Nephron progenitor cell (in vitro differentiated cells): ENCODE measurements at places on chromosomes 1 and 21.

DNA sequence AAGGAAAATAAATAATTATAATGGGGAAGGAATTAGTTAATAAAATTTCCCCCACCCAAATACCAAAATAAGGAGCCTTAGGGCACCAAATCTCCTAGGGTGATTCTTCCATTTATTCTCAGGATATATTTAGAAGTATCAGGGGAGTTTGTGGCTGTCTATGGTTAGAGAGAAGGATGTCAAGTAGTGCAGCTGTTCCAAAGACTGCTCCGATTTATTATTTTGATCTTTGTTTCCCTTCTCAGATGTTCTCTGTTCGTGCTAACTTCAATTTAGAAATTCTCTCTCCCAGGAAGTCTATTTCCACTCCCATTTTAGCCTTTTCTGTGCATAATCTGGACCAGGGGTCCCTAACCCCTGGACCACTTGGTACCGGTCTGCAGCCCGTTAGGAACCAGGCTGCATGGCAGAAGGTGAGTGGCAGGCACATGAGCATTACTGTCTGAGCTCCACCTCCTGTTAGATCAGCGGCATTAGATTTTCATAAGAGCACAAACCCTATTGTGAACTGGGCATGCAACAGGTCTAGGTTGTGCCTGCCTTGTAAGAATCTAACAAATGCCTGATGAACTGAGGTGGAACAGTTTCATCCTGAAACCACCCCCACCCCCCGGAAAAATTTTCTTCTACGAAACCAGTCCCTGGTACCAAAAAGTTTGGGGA is 9.3 kb upstream of the MAST2 start:
- DNase-seq, result no peak

DNA sequence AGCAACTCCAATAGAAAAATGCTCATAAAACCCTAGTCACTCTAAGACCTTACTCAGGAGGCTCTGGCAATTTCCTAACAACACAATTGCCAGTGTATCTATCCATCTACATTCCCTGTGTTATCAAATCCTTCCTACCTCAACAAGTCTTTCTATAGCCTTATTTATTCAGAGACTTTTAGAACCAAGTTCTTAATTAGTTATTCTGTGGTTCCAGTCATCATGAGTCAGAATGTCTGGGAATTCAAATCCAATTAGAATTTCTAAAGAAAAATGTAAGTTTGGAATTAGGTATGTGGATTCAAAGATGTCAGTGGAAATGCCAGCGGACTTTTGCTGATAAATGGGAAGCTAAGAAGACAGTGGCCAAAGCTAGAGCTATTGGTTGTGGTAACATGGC is 302.6 kb upstream of the C1orf87 start:
- DNase-seq, result no peak

- no peak for DNase-seq
Observed at GRCh38 chr1:94351481-94351880, 66.7 kb upstream of the ABCD3 start.

GRCh38 chr1:26483980-26484379 is 11.7 kb downstream of the HMGN2 start:
- DNase-seq, result no peak

- DNase-seq, result no peak
Observed at GRCh38 chr1:193176113-193176512, 10.3 kb downstream of the B3GALT2 start.

GRCh38 chr1:212759683-212760082 is 31.9 kb downstream of the NSL1 start:
- no peak for DNase-seq

DNA sequence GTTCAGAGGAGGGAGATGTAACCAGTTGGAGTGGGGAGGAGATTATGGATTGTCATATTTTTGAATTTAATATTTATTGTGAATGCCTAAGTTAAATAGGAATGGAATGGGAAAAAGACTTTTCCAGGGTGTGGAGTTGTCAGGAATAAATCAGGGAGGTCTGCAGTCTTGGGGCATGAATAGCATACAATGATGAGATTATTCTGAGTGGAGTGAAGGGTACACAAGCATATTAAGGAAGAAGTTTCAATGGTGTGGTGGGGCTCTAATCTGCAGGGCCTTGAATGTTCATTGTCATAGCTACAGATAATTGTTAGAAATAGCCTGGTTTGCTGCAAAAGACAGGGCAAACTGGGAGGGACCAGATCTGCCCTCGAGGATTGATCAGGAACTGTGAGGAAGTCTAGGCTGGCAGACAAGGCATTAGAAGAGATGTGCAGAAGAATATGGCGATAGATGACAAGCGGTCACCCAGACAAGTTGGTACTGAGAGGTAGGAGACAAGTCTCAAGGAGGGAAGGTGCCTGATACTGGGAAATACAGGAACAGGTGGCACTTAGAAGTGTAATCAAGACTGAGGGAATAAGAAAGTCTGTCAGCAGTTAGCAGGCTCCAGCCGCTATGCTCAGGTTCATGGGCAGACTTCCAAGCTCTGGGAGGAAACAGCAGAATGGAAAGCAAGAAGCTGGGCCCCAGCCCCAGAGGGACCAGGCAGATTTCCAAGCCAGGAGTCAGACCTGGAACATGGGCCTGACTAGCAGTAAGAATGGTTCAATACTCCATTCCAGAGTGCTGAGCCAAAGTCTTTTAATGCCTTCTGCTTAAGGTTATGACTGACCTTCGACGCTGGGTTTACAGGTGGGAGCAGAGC is 20.9 kb upstream of the RGL1 start:
- no peak for DNase-seq
